Uterine smooth muscle cell (primary cell): ENCODE measurements at places on chromosomes 7 and 10. TPM values are rescaled to one million over a fixed set of nuclear protein-coding genes. Genes with fewer than 3 reads are reported as not detected.

The BICC1 gene
- 23.6 and 50.1 TPM in 2 replicates for total RNA-seq

The OR2A42 gene
- total RNA-seq, result under 0.01 TPM in 1 of 2 replicates, not detected in the other

The KCTD7 gene
- total RNA-seq, result 10.1 and 15.7 TPM in 2 replicates

The NPY4R gene
- 0.50 TPM in 1 of 2 replicates, not detected in the other for total RNA-seq

The TMEM176B gene
- total RNA-seq, result 0.12 TPM in 1 of 2 replicates, not detected in the other

The C7orf57 gene
- total RNA-seq, result 0.11 TPM in 1 of 2 replicates, not detected in the other

The HTR7 gene
- total RNA-seq, result 0.87 and 1.1 TPM in 2 replicates

The C10orf62 gene
- 0.11 and 0.37 TPM in 2 replicates for total RNA-seq

The CTAGE4 gene
- 1.7 TPM in 1 of 2 replicates, not detected in the other for total RNA-seq

The CCAR1 gene
- total RNA-seq, result 24.9 and 37.1 TPM in 2 replicates

The SOSTDC1 gene
- total RNA-seq, result not detected in 2 replicates

The CFAP43 gene
- total RNA-seq, result 0.11 and 0.12 TPM in 2 replicates

The MOGAT3 gene
- total RNA-seq, result not detected in 2 replicates

The CYTH3 gene
- total RNA-seq, result 19.9 and 25.0 TPM in 2 replicates

The CALHM3 gene
- total RNA-seq, result not detected in 2 replicates

The COL28A1 gene
- total RNA-seq, result 0.55 and 0.87 TPM in 2 replicates

The TAS2R5 gene
- total RNA-seq, result 0.55 and 1.00 TPM in 2 replicates

The ADAM8 gene
- 8.1 and 11.0 TPM in 2 replicates for total RNA-seq

The SMKR1 gene
- total RNA-seq, result 0.25 and 0.44 TPM in 2 replicates

The NKX2-3 gene
- total RNA-seq, result not detected in 2 replicates

The GPNMB gene
- 145 and 280 TPM in 2 replicates for total RNA-seq

The FRMPD2 gene
- total RNA-seq, result under 0.01 TPM in 1 of 2 replicates, not detected in the other

The TMEM130 gene
- 0.11 and 0.25 TPM in 2 replicates for total RNA-seq

The ANKRD7 gene
- 1.5 and 1.9 TPM in 2 replicates for total RNA-seq

The PPP1R9A gene
- 1.9 and 2.6 TPM in 2 replicates for total RNA-seq

The SPRN gene
- 0.22 and 0.50 TPM in 2 replicates for total RNA-seq

The GNG11 gene
- total RNA-seq, result 63.4 and 106 TPM in 2 replicates

The SMNDC1 gene
- total RNA-seq, result 9.5 and 12.5 TPM in 2 replicates

The NUDT13 gene
- total RNA-seq, result 1.6 and 1.8 TPM in 2 replicates

The GCK gene
- 0.55 and 0.62 TPM in 2 replicates for total RNA-seq

The OR9A2 gene
- not detected in 2 replicates for total RNA-seq

The ATRNL1 gene
- 0.62 and 1.00 TPM in 2 replicates for total RNA-seq

The PDE6C gene
- total RNA-seq, result not detected in 2 replicates

The ACTL6B gene
- not detected in 2 replicates for total RNA-seq

The VSIR gene
- total RNA-seq, result 3.5 and 10.1 TPM in 2 replicates

The SYT15B gene
- under 0.01 TPM in 1 of 2 replicates, not detected in the other for total RNA-seq

The ZWINT gene
- 25.2 and 85.9 TPM in 2 replicates for total RNA-seq

The GPR37 gene
- 1.5 and 2.0 TPM in 2 replicates for total RNA-seq

The AGMO gene
- total RNA-seq, result not detected in 2 replicates

The GIMAP7 gene
- 0.11 TPM in 1 of 2 replicates, not detected in the other for total RNA-seq
